Dermis blood vessel endothelial cell (primary cell): ENCODE measurements at places on chromosomes 12 and 14.

DNA sequence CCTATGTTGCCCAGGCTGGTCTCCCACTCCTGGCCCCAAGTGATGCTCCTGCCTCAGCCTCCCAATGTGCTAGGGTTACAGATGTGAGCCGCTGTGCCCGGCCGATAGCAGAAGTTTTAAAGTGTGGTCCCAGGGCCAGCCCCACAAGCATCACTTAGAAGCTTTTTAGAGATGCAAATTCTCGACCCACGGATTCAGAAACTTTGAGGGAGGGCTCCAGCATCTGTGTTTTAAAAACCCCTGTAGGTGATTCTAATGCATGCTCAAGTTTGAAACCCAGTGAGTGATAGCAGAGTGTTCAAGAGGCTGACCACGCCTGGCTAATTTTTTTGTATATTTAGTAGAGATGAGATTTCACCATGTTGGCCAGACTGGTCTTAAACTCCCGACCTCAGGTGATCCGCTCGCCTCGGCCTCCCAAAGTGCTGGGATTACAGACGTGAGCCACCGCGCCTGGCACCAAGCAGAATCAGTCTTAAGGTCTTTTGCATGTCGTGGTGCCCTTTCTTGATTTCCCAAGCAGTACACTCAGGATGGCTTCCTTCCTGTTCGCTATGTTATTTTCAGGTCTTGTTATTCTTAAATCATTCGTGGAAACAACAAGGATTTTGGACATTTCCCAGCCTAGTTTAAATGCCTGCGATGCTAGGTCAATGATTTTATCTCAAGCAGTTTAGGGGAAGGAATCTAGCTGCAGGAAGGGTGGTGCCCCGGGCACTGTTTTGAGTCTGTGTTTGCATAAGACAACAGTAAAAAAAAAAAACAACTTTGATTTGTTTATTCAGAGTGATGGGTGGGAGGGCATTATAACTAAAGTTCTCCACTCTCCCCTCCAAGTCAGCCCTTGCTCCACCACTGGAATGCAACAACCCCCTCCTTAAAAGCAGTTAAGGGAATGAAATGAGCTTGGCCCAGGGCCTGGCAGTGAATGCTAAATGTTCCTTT, 9.2 kb upstream of the RILPL2 start:
- peak; percentile 82 for DNase-seq

- DNase-seq = no peak
Observed at GRCh38 chr14:91636604-91637003, 95.3 kb downstream of the CATSPERB start.

DNA sequence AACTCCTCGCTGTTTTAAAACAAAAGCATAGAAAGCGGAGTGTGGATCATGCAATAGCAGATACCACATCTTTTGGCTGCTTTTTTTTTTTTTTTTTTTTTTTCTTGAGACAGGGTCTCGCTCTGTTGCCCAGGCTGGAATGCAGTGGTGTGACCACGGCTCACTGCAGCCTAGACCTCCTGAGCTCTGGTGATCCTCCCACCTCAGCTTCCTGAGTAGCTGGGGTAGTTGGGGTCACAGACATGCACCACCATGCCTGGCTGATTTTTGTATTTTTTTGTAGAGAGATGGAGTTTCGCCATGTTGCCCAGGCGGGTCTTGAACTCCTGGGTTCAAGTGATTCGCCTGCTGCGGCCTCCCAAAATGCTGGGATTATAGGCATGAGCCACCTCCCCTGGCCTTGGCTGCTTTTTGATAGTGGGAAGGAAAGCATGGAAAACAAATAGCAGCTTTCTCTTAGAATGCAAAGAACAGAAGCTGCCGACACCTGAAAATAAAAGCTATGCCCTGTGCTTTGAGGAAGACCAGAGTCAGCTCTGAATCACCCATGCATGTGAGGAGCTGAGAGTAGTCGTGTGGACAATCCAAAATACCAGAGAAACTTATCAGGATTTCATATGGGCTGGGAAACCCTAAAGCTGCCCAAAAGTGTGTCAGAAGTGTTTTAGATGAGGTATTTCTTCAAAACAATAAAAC, 3.6 kb upstream of the ELK3 start:
- DNase-seq = no peak

GRCh38 chr14:71555654-71556559, 376.3 kb upstream of the RGS6 start:
- peak; percentile 34 for DNase-seq

DNA sequence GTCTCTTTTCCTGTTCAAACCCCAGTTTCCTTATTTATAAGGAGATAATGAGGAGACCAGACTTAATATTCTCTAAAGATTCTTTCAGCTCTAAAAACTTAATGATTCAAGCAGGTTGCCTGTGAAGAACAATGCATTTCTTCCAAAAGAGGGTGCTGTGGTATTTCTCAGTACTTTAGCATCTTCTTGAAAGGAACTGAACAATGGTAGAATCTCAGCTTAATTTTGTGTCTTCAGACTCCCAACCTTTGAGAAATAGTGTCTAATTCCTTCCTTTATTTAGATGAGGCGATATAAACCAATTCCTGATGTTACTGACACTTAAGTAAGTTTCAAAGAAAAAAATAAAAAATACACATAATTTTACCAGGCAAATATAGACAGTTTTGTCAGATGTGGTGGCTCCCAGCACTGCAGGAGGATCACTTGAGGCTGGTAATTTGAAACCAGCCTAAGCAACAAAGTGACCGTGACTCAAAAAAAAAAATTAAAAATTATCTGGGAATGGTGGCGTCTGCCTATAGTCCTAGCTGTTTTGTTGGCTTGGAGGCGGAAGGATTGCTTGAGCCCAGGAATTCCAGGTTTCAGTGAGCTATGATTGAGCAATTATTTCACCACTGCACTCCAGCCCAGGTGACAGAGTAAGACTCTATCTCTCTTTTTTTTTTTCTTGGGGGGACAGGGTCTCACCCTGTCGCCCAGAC, 76.9 kb upstream of the PSMA6 start:
- DNase-seq = peak; percentile 74

- no peak for DNase-seq
Observed at GRCh38 chr12:109523504-109523903, 46.1 kb downstream of the UBE3B start.

DNA sequence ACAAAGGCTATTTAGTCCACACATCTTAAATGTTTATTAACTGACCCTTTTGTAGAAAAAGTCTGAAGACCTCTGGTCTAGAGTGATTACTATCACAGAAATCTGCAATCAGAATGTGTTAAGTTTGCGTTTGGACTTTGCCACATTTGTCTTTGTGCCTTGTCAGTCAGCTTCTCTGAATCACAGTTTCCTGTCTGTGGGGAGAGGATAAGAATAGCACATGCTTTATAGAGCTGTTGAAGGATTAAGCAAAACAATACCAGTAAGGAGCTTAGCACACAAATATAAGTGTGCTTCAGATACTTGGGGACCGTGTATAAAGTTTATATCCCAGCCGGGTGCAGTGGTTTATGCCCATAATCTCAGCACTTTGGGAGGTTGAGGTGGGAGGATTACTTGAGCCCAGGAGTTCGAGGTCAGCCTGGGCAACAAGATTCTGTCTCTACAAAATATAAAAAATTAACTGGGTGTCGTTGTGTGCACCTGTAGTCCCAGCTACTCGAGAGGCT, 63.0 kb upstream of the BTG1 start:
- DNase-seq = peak; percentile 92

DNA sequence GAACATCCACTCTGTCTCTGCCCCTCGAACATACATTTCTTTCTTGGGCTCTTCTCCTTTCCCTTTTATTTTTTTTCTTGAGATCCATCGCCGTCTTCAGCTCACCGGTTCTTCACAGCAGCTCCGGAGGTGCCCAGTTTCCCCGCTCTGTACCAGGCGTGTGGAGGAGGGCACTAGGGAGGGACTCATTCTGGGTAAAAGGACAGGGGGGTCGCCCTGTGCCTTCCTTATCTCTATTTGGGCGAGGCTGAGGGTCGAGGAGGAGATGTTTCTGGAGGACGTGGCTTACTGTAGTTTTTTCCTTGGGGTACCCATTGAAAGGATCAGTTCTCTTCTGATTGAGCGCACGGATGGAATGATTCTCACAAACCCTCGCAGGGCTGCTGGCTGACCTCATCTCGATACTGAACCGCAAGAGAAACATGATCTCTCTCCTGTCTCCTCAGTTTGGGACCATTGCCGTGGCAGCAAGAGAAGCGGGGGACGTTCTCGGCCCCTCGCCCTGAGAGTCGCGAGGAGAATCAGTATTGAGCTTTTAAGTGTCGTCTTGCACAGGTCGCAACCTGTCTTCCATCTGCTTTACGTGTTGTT, 386 bp downstream of the LIN52 start:
- DNase-seq = no peak

GRCh38 chr14:30295980-30296379, 263.0 kb upstream of the G2E3 start:
- no peak for DNase-seq

GRCh38 chr12:109695961-109696461, 17.6 kb upstream of the FAM222A start:
- no peak for DNase-seq

DNA sequence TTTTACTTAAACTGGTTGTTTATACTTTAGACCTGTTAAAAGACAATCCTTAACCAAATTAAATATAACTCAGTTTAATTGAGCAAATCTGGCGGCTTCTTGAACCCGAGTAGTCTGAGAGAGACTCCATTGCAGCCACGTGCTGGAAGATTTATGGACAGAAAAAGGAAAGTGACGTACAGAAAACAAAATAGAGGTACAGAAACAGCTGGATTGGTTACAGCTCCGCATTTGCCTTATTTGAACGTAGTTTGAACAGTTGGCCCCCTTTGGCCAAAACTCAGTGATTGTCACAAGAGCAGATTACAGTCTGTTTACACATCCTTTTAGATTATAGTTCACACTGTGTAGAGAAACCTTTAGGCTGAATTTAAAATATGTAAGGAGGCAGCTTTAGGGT, 155.9 kb downstream of the RAD51B start:
- DNase-seq = no peak

- DNase-seq = no peak
Observed at GRCh38 chr12:1608713-1609119, 14.3 kb upstream of the FBXL14 start.

- no peak for DNase-seq
Observed at GRCh38 chr12:94208622-94208966, 60.2 kb downstream of the PLXNC1 start.
